Hematopoietic multipotent progenitor cell treated with erythropoietin and hydrocortisone succinate and interleukin-3 and kit ligand, for 8 days (in vitro differentiated cells): ENCODE measurements at places on chromosomes 3 and 15.
A peak's percentile ranks its signal among the peaks of the same experiment; 100 is the strongest.

- no peak for DNase-seq
Observed at GRCh38 chr3:55626279-55626665, 139.2 kb upstream of the WNT5A start.

DNA sequence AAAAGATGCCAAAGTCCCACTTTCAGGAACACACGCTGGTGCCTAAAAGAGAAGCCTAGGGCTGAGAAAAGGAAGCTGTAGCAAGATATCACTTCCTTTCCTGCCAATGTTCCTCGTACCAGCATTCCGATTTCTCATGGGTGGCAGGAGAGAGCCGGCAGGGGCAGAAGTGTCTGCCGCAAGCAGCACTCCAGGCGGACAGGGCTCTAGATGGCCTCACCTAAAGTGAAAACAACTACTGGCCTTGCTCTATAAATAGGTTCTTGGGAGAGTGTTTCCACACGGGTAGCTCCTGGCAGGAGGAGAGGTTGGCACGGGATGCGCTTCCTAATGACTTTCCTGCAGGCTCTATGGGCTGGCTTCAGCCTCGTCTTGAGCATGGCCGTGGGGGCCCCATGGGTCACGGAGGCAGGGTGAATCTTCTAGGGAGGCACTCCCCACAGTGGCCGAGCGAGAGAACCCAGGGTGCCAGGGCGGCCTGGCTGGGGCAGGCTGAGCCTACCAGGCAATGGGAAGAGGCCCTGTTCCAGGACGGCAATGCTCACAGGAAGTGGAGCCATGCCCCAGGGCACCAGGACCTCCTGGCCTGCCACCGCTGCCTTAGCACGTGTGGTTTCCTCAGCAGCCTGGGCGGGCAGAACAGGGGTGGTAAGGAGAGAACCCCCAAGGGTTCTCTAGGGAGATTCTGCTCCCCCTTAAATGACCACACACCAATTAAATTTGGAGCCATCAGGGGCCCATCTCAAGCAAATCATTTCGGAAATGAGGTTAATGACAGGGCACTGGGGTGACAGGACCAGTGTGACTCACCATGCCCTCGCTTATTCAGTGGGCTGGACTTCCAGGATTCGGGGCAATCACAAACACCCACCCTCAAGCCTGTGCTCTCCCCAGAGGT, 14.6 kb upstream of the DUSP7 start:
- DNase-seq, result no peak

DNA sequence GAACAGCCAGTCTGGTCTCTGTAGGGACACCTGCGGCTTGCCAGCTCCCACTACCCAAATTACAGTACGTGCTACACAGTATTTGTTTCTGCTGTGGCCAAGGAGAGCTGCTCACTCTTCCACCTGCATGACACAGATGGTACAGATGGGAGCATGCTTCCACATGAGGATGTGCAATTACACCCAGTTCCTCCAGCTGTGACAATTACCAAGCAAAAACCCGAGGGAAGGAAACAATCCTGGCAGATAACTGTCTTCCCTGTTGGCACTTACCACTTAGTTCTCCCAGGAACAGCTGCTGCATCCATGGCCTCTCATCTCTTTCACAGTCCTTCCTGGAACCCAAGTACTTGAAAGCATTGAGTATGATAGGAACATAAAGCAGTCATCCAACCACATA, 34.4 kb downstream of the DET1 start:
- DNase-seq, result no peak

DNA sequence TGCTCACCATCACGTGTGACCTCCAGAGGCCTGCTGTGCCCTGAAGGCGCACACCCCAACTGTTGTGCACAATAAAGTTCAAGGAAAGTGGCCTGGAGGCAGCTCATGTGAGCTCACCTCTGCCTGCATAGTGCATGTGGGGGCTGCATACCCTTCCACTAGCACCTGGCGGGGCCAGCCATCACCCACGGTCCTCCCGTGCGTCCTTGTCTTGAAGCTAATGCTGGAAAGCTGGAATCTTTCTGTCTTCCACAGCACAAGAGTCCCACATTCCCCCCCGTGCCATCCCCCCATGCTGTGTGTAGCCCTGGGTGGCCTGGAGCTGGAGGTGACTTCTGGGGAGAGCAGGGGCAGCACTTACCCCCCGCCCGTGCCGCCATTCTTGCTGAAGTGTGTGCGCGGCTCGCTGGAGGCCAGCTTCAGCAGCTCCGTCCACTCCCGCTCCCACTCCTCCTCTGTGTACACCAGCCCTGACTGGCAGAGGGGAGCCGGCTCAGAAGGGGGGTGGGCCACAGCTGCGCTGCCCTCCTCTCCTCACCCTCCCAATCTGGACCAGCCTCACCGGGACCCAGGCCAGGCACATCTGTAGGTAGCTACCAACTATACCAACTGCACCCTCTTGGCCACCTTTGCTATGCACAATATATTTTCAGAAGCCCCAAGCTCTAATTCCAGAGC, 199.5 kb downstream of the KLF13 start:
- DNase-seq, result no peak

DNA sequence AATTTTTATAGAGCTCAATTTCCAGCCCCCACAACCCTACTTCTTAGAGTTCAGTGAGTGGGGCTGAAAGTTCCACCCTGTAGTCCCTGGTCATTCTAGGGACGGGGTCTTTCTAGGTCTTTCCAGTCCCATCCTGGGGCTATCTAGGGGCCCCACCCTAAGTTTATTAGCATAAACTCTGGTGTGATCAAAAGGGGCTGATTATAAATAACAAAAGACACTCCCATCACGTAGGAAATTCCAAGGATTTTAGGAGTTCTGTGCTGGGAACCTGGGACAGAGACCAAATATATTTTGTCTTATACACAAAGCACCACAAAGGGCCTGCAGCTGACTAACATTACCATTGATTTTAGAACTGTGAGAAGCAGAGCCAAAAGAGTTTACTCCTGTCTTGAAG, 41.9 kb downstream of the RAD54L2 start:
- no peak for DNase-seq

DNA sequence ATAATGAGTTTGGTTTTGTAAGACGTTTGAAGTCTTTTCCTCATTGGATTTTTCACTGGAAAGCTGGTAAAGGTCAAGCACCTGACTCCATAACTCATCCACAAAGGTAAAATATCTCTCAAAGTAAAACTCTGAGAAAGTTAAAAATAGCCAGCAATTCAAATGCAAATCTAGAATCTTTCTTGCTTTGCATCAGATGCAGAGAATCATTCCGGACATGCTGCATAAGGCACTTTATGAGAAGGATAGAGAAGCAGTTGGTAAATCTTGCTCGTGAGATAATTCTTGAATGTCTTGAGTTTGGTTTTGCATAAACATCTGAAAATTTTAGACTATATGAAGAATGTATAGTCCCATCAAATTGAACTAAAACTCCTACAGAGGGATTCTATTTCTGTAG, 9.1 kb downstream of the KCNMB2 start:
- DNase-seq, result no peak

- DNase-seq, result no peak
Observed at GRCh38 chr3:71219744-71220638, 363.5 kb downstream of the FOXP1 start.

DNA sequence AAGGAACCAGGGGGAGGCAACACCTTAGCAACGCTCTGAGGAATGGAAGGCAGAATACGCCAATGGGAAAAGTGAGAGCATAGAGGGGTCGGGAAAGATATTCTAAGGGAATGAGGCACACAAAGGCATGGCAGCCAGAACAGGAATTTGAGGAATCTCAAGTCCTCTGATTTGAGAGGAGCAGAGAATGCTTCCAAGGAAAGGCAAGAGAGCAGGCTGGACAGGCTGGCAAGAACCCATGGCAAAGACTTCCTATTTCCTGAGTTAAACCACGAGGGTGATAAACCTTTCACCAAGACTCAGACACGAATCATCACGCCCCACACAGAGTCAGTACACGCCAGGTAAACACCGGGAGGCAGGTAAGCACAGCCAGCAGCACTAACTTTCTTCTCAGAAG, 109.8 kb downstream of the IGF2BP2 start:
- DNase-seq, result no peak

- DNase-seq, result no peak
Observed at GRCh38 chr3:63975723-63976122, 47.6 kb downstream of the PSMD6 start.

GRCh38 chr3:179265875-179266274, 15.0 kb upstream of the KCNMB3 start:
- DNase-seq, result peak; percentile 93

- no peak for DNase-seq
Observed at GRCh38 chr3:111684640-111685039, 89.5 kb upstream of the ZBED2 start.

DNA sequence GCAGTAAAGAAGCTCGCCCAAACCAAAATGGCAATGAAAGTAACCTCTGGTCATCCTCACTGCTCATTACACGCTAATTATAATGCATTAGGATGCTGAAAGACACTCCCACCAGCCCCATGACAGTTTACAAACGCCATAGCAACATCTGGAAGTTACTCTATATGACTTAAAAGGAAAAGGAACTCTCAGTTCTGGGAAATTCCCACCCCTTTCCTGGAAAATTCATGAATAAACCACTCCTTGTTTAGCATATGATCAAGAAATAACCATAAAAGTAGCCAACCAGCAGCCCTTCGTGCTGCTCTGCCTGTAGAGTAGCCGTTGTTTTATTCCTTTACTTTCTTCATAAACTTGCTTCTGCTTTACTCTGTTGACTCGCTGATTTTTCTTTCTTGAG, 164.6 kb downstream of the SMAD6 start:
- no peak for DNase-seq

GRCh38 chr15:63487076-63487757, 17.2 kb upstream of the USP3 start:
- DNase-seq, result peak; percentile 84

- no peak for DNase-seq
Observed at GRCh38 chr15:36529296-36530011, 50.0 kb upstream of the CDIN1 start.
